ENCODE measurements at places on chromosomes 11 and 22.

GRCh38 chr22:46078241-46079092 lies 71.9 kb upstream of the PPARA start:
- peak; percentile 55 for DNase-seq

DNA sequence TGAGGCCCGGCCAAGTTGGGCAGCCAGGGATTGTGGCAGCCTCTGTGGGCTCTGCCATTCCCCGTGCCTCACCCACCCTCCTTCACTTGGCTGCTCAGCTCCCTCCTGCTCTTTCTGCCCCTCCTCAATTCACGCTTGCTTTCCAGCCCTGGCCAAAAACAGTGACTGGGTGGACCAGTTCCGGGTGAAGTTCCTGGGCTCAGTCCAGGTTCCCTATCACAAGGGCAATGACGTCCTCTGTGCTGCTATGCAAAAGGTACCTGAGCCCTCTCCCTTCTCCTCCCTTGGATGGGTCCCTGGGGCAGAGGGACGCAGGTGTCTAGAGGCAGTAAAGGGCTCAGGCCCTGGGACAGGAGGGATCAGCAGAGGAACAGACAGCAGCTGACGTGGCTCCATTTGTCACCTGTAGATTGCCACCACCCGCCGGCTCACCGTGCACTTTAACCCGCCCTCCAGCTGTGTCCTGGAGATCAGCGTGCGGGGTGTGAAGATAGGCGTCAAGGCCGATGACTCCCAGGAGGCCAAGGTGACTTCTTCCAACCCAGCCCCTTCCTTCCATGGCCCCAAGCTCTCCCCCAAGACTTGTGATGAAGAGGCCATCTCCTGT lies 2.7 kb downstream of the FREY1 start:
- DNase-seq = no peak

- no peak for DNase-seq
These were observed 15.8 kb downstream of the CCND1 start for GRCh38 chr11:69656536-69657455.

- DNase-seq = no peak
These were observed 29.6 kb downstream of the EHF start for GRCh38 chr11:34650528-34650927.

GRCh38 chr11:121451986-121452608 lies at the start of gene SORL1:
SORL1 (plus strand) TSS chr11:121452314; CDS start chr11:121452332, 18 bp downstream.
- DNase-seq = peak; percentile 48

DNA sequence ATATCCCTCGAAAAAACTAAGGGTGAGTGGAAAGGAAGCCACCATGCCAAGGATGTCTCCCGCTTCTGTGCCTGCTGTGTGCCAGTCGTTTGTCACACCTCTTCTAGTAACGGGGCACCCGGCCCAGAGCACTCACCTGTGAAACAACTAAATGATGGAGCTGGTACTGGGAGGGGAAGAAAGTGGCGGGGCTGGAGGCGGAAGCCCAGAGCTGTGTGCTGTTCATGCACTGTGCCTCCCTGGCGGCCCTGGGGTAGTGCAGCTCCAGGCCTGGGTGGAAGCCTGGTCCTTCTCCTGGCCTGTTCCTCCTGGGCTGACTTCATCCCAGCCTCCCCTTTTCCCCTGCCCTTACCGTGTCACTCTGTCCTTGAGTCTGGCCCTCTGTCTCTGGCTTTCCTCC lies 130.2 kb downstream of the CEP164 start:
- DNase-seq = no peak

- no peak for DNase-seq
These were observed 21.0 kb downstream of the P2RY2 start for GRCh38 chr11:73239111-73239521.

GRCh38 chr11:57597916-57598830 lies 688 bp downstream of the SERPING1 start:
- no peak for DNase-seq

DNA sequence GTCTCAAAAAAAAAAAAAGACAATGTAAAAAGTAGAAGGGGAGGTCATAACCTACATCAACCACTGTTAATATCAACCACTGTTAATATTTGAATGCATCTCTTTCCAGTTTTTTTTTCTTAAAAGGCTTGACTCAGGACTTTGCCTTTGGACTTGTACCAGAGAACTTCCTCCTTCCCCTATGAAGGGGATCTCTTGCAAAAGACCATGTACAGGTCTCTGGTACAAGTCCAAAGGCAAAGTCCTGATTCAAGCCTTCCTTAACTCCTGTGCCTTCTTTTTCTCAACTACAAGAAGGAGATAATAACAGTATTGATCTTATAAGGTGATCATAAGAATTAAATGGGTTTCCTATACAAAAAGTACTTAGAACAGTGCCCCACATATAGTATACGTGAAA lies 563.5 kb downstream of the BUD13 start:
- DNase-seq = no peak

GRCh38 chr11:107731941-107732688 lies 20.3 kb upstream of the SLN start:
- no peak for DNase-seq

- no peak for DNase-seq
These were observed 19.3 kb downstream of the POLR3H start for GRCh38 chr22:41524809-41525449.

GRCh38 chr11:115134926-115135325 lies 369.3 kb downstream of the CADM1 start:
- DNase-seq = no peak

GRCh38 chr11:35216962-35217678 lies 78.1 kb downstream of the CD44 start:
- DNase-seq = no peak
